ENCODE measurements at places on chromosomes 5 and 9.
A peak's percentile ranks its signal among the peaks of the same experiment; 100 is the strongest.

- DNase-seq = no peak
Observed at GRCh38 chr9:74742792-74743730, 144.7 kb downstream of the TRPM6 start.

DNA sequence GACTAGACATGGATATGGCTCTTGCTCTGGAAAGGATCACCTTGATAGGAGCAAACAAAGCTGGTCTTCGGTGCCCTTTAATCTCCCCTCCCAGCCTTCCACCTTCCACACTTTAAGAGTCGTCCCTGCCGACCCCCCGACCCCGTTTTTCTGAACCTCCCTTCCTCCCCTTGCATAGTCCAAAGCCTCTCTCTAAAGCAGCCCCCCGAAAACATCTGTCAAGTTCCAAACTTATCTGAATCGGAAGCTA is 423 bp upstream of the NUP214 start:
- DNase-seq = no peak

- DNase-seq = no peak
Observed at GRCh38 chr5:131488463-131488862, 146.6 kb downstream of the RAPGEF6 start.

GRCh38 chr5:22887566-22887965 is 34.4 kb upstream of the CDH12 start:
- DNase-seq = no peak

DNA sequence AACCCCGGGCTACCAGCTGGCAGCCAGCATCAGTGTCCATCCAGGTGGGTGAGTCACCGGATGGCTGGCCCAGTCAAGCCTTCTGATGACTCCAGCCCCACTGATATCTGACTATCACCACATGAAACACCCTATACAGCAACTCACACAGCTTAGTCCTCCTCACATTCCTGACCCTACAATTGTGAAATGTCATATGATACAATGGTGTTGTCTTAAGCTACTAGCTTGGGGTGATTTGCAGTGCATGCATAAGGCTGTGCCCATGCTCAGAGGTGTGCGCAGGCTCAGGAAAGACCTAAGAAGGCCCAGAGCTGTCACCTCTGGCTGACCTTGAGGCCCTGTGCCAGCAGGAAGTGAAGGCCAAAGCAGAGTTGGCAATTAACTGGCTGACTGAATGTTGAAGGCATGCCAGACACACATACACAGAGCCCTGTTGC is 21.5 kb upstream of the SEMA4D start:
- DNase-seq = no peak

DNA sequence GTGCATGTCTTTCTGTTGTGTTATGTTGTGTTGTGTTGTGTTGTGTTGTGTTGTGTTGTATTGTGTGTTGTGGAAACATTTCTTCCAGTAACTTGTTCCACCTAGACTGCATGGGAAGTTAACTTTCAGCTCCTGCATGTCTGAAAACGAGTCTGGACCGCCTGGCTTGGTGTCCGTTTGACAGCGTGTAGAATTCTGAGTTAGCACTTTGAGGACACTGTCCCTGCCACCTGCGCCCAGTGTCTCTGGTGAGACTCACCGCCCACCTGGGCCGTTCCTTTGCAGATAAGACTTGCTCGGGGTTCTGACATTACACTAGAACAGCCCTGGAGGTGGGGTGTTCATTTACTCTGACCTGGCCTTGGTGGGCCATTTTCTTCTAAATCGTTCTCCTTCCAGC is 42.0 kb downstream of the WNK2 start:
- no peak for DNase-seq

DNA sequence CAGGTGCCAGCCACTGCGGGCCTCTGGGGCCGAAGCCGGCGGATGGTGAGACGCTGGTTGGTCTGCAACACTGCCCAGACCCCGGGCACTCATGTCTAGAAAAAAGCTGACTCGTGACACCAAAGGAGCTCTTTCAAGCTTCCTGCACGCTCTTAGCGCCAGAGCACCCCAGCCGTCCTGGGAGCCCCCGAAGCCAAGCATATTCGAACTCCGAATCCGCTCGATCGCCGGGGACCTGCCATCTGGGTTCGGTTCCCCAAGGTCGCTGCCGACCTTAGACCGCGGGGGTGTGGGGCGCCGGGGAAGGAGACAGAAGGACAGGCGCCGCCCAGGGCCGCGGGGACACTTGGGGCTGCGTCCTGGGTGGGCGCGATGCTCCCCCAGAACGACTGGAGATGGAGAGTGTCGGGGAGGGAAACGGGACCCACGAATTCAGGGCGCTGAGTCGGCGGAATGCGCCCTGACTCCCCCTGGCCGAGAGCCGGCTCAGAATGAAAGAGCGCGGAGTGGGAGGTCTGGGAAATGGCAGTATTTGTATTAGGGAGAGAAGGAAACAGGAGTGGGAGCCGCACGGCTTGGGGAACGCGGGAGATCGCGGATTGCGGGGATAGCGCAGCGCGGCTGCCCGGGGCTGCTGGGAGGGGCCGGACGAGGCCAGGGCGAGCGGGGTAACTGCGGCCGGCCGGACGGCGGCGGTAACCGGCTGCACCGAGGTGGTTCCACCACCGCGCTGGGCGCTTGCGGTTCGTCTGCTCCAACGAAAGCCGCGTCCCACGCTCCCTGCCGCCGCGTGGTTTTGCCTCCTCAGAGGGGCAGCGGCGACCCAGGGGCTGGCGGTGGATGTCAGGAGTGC is 20.1 kb upstream of the MARCHF6 start:
- no peak for DNase-seq

DNA sequence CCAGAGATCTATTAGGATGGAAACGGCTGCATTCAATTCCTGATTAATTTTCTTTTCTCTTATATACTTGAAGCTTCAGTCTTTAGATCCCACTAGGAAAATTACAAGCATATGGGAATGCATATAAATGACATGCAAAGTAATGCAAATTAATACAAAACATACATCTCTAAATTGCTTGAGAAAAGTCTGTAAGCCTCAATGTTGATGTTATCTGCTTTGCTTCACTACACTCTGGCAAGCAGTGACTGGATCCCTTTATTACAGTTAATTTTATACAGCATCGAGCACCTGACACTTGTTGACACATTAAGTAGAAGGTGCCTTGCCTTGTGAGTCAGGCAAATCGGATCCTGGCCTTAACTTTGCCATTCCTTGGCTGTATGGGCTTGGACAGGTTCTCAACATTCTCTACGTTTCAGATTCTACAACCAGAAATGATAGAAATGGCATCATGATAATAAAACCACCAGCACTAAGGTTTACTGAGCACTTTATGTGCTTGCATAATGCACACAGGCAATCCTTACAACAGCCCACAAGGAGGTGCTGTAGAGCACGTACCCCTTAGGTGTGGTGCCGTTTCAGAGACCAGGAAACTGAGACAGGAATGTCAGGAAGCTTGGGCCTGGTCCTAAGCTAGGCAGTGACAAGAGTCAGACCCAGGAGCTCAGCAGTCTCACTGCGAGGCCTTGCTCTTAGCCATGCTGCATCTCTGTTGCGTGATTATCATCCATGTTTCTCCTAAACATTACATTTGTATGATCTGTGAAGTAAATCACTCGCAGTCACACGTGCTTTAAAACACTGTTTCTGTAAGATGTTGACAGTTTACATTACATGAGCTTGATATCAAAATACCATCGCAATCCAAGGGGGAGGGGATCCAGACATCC is 2.7 kb downstream of the GCNT4 start:
- peak; percentile 30 for DNase-seq

GRCh38 chr9:8946461-8946860 is 1146.9 kb upstream of the DMAC1 start:
- DNase-seq = no peak

DNA sequence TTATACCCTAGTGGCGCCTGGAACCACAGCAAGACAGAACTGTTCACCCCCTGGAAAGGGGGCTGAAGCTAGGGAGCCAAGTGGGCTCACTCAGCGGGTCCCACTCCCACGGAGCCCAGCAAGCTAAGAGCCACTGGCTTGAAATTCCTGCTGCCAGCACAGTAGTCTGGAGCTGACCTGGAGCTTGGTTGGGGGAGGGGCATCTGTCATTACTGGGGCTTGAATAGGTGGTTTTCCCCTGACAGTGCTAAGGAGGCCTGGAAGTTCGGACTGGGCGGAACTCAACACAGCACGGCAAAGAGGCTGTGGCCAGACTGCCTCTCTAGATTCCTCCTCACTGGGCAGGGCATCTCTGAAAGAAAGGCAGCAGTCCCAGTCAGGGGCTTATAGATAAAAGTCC is 19.5 kb downstream of the BTNL3 start:
- DNase-seq = no peak
